Cerebellum (tissue), 4 donors: ENCODE measurements at places on chromosomes 6 and 20.
A peak's percentile ranks its signal among the peaks of the same experiment; 100 is the strongest.

- DNase-seq, result no peak
These were observed 92.4 kb downstream of the MTFR2 start for GRCh38 chr6:136157743-136158142.

DNA sequence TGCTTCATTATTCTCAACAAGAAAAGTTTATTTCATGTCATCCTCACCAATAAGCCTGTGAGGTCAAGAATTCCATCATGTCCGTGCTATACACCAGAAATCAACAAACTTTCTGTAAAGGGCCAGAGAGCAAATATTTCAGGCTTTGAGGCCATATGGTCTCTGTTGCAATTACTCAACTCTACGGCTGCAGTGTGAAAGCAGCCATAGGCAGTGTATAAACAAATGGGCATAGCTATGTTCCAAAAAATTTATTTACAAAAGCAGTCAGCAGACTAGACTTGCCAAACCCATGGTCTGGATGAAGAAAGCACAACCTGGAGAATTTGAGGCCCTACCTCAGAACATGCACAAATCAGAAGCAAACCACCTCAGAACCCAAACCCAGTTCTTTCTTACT is 118.5 kb downstream of the PCSK2 start:
- no peak for DNase-seq

DNA sequence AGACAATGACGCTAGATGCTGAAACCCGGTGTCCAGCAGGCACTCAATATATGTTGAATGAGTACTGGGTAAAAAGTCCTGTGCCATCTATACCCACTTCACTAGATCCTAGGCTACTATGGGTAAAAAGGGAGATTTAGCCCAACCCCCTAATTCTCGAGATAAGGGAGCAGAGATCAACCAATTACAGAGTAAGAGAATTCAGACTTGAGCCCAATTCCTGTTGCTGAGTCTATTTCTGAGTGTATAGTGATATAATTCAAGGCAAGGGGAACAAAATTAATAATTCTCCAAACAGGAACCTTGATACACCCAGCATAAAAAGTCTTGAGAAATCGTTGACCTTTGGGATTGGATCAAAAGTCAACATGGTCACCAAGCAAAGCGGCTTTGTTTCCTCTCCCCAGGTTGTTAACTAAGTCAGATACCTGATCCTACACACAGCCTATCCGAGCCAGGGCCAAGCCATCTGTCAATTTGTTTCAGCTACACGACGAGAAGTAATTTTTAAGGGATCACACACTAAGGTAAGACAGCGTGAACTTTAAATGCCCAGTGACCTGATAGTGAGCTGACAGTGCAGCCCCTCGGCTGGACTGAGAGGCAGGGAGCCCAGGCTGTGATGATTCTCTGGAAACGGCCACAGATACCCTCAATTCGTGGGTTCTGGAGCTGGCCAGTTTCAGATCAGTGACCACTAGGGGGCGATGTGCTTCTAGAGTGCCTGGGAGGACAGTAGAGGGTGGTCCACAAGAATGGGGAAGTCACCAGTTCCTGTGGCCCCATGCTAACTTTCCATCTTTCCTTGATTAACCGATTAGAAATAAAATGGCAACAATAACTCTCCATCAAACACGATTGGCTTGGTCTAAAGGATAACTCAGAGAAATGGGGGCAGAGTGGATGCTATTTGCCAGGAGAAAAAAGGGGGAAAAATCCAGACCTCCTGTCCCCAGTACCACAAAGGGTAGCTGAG is 46.2 kb downstream of the SLC22A23 start:
- no peak for DNase-seq

DNA sequence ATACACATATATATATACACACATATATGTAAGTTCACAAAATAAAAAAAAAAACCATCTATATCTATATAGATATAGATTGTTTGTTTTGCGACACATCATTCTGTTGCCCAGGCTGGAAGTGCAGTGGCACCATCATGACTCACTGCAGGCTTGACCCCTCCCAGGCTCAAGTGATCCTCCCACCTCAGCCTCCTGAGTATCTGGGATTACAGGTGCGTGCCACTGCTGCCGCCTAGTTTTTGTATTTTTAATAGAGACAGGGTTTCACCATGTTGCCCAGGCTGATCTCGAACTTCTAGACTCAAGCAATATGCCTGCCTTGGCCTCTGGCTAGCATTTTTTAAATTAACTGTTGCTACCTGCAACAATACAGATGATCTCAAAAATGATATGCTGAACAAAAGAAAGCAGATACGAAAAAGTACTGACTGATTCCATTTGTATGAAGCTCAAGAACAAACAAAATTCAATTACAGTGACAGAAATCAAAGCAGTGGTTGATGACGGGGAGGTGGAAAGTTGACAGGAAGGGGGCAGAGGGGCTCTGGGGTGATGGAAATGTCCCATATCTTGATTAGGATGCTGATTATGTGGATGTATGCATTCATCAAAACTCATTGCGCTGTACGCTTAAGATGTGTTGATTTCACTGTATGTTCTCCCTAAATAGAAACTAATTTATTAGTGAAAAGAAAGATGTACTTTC is 49.6 kb downstream of the ATXN1 start:
- DNase-seq, result no peak

GRCh38 chr6:70113171-70113570 is 189.7 kb downstream of the COL9A1 start:
- no peak for DNase-seq

GRCh38 chr6:12582421-12583110 is 134.0 kb upstream of the PHACTR1 start:
- no peak for DNase-seq

- no peak for DNase-seq
These were observed 237.8 kb downstream of the TBX18 start for GRCh38 chr6:84526631-84527030.

GRCh38 chr20:35883778-35884540 is 70.3 kb downstream of the SCAND1 start:
- peak; percentile 83 for DNase-seq

- DNase-seq, result no peak
These were observed 12.9 kb downstream of the CDYL start for GRCh38 chr6:4788953-4789584.

GRCh38 chr6:107712665-107713551 is 111.2 kb downstream of the SCML4 start:
- no peak for DNase-seq

DNA sequence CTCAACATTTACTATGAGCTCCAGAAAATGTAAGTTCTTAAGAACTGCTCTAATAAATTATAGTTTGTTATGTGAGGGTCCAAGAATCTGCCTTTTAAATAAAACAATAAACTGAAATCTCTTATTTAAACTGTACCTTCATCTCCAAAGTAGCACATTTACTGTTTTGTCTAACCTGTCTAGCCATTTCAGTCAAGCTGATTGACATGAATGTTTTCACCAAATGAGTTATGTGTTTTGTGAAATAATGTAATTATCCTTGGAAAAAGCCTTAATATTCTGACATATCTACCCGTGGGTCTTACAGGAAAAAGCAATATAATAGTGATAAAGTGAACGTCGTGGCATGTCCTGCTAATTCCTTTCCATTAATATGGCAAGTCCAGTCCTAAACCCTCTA is 57.8 kb downstream of the OPRM1 start:
- DNase-seq, result no peak
